ENCODE measurements at places on chromosomes 4 and X. TPM values are rescaled to one million over a fixed set of nuclear protein-coding genes. Genes with fewer than 3 reads are reported as not detected.

The ATOH1 gene
- total RNA-seq: not detected

The RBMXL3 gene
- total RNA-seq: not detected

The PLCXD1 gene
- total RNA-seq: 20.2 TPM

The GBA3 gene
- total RNA-seq: not detected

The GALNT7 gene
- total RNA-seq: 24.7 TPM

The SMIM10 gene
- total RNA-seq: 11.3 TPM

The ENAM gene
- total RNA-seq: not detected

The WWC2 gene
- 11.7 TPM for total RNA-seq

The VCX3B gene
- total RNA-seq: not detected

The POLN gene
- total RNA-seq: 0.96 TPM

The GRPR gene
- total RNA-seq: not detected

The BST1 gene
- total RNA-seq: 12.9 TPM

The DSPP gene
- total RNA-seq: not detected

The ZCCHC12 gene
- not detected for total RNA-seq

Data from epithelial cell of alveolus of lung (primary cell).